Left kidney (tissue), 8 donors: ENCODE measurements at places on chromosomes 4 and X. TPM values are rescaled to one million over a fixed set of nuclear protein-coding genes. Genes with fewer than 3 reads are reported as not detected.
A peak's percentile ranks its signal among the peaks of the same experiment; 100 is the strongest.

DNA sequence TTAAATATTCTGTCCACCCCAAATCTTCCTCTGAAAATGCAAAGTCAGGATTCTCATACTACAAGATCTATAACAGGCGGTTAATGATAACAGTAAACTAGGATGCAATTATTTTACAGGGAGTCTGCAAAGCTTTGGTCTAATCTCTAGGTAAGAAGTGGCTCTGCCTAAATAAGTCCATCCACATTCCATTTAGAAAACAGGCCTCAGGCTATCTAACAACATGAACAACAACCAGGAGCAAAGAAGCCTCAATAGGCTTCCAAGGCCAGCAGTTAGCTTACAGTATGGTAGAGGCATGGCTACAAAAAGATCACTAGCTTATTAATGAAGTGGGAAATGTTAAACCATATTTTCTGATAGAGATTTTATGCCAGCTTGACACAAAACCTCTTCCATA lies 6.4 kb downstream of the MAB21L2 start:
- DNase-seq: no peak

- no peak for DNase-seq
Observed at GRCh38 chr4:6908432-6909112, 1.1 kb upstream of the TBC1D14 start.

GRCh38 chrX:70013466-70014381 lies 36.0 kb downstream of the AWAT2 start:
- no peak for DNase-seq

DNA sequence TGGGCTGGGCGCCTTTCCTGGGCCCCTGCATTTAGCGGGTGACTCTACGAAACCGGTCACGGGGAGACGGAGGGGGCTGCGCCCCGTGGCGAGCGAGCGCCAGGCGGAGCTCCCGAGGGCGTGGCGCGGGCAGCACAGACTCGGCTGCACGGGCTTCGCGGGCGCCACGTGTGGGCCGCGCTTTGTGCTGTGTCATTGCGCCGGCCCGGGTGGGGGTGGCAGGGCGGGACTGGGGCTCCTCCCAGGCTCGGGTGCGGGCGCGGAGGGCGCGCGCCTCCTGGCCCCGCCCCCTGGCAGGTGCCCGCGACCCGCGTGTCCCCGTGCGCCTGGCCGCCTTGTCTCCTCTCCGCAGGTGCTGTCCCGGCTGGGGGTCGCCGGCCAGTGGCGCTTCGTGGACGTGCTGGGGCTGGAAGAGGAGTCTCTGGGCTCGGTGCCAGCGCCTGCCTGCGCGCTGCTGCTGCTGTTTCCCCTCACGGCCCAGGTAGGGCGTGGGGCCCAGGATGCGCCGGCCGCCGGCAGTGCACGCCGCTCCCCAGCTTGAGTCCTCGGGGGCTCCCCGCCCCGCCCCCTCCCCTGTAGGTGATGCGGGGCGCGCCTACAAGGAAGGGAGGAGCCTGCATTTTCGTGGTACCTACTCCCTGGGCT lies 651 bp downstream of the UCHL1 start:
- DNase-seq: no peak

- DNase-seq: no peak
Observed at GRCh38 chr4:78418406-78418805, 133.2 kb upstream of the ANXA3 start.

- DNase-seq: no peak
Observed at GRCh38 chr4:40648131-40648530, 18.5 kb upstream of the RBM47 start.

The CFP gene
- 0.85 TPM for polyA plus RNA-seq

The MAOA gene
- polyA plus RNA-seq: 19.4 TPM

The STATH gene
- 1.5 TPM for polyA plus RNA-seq

DNA sequence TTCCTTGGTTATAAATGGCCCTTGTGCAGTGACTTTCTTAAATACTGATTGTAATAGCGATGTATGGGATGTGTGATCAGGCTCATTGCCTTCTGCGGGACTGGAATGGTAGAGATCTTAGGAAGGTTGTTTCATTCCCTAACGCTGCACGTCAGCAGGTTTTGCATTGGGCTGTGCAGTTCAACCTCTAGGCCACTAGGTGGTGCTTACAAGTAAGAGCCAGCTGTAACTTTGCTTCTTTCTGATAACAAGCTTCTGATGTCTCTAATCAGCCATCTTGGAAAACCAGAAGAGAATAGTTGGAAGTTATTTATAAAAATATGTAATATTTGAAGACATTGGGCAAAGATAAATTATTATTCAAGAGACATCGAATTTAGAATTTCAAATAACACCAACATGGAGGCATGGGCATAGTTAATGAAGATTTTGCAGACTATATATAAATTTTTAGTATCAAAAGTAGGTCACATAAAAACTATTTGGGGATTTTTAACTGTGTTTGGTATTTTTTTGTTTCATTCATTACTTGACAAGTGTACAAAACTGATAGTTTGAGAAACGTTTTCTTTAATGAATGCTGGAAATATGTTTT lies 339.7 kb upstream of the PCDH7 start:
- DNase-seq: peak; percentile 10

DNA sequence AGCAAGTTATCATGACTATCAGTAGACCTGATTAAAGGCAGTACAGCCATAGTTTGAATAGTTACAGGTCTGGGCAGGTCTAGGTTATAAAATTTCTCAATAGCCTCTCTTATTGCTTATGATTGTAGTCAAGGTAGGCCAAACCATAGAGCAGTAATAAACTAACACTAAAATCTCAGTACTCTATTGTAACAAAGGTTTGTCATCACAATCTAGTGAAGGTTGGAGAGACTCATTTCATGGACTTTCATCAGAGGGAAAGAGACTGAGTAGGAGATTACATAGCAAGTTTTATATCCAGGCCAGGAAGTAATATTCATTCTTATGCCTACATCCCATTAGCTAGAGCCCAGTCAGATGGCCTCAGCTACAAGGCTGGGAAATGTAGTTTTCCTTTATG lies 141.0 kb downstream of the ASB9 start:
- DNase-seq: no peak

DNA sequence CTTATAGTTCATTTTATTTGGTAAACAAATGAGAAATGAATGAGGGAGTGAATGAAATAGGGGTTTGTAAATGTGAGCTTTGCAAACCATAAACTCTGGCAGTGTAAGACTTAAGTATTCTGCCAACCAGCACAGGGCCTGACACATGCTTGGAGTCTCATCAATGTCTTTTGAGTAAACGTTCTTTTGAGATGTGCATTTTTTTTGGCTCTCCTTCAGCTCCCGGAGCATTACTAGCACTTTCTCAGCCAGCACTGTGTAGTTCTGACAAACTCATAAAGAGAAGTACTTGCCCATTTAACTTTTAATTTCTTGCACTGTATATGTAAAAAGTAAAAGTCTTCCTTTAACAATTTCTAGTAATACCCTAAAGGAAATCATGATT lies 245.3 kb downstream of the HS3ST1 start:
- DNase-seq: no peak

- DNase-seq: no peak
Observed at GRCh38 chr4:6888506-6889071, 21.0 kb upstream of the TBC1D14 start.

The GEMIN8 gene
- 37.3 TPM for polyA plus RNA-seq

The ADAM29 gene
- 0.07 TPM for polyA plus RNA-seq

DNA sequence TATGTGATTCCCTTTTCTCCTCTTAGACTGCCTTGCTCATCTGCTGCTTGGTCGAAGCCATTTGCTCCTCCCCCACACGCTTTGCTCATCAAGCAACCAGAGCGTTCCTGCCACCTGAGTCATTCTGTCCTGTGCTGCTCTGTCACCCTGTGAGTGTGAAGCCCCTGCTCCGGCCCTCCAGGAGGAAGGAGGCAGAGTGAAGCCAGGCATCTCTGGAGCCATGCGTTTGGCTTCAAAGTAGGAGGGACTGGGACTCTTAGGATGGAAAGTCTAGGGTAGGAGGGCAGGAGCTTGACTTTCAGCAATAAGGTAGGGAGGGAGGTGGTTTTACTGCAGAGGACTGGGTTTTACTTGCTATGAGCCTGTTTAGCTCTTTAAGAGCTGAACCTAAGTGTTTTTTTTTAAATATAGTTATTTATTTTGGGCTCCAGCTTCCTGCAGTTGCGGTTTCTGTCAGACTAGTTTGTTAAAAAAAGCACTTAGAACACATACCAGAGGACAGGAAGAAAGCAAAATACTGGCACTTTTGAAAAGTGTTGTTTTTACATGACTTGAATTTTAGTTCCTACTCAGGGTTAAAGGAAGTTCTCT lies 63.6 kb downstream of the SPINK2 start:
- DNase-seq: peak; percentile 51

GRCh38 chr4:95129821-95130311 lies 372.1 kb downstream of the BMPR1B start:
- DNase-seq: no peak

The IQSEC2 gene
- polyA plus RNA-seq: 17.2 TPM

The ADH1C gene
- 77.4 TPM for polyA plus RNA-seq

- DNase-seq: no peak
Observed at GRCh38 chr4:54712206-54712605, 54.4 kb downstream of the KIT start.

DNA sequence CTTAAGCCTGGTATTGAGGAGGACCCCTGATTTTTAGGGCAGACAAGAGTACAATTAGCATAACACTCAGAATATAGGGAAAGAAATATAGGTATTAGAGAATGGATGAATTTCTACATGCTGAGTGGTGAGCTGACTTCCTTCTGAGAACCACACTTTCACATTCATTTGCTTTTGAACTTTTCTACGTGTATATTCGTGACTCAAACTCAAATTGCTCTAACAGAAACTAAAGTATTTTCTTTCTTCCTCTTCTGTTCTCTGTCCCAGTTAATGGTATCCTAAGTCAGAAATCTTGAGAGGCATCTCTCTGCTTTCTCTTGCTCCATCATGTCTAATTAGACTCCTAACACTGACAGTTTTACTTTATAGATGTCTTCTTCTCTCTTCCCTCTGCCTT lies 103.2 kb upstream of the CITED1 start:
- no peak for DNase-seq

DNA sequence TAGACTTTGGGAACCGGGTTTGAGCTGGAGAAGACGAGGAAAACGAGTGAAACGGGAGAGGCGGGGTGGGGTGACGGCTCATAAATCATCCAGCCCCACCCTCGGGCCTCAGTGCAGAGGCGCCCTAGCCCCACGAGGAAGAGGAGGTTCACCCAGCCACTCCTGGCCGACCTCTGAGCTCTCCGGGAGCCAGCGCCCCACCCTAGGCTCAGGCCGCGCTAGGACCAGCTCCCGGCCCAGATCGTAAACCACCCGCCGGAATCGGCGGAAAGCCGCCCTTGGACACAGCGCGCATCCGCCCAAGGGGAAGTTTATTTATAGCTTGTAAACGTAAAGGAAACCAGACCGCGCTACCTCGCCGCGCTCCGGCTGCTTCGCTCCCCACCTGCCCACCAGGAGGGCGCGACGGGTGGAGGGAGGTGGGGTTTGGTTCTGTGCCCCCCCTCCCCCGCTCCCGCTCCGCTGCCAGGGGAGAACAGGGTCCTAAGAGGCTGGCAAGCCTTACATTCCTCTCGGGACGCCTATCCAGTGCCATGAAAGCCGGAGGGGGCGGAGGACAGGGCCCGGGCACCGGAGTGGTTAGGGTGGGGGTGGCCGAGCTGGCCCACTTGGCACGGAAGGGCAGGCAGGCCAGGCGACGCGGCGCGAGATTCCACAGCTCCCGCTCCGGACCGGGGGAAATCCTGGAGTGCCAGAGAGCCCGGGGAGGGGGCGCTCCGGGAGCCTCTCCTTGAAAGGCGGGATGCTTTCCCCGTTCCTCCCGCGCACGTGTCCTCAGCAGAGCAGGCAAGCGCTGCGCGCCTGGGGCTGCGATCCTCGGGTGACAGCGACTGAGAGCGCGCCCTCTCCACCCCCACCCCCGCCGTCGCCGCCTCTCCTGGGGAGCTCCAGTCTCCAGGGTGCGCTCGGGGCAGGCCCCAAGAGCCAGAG lies 84.2 kb downstream of the BCOR start:
- DNase-seq: no peak

DNA sequence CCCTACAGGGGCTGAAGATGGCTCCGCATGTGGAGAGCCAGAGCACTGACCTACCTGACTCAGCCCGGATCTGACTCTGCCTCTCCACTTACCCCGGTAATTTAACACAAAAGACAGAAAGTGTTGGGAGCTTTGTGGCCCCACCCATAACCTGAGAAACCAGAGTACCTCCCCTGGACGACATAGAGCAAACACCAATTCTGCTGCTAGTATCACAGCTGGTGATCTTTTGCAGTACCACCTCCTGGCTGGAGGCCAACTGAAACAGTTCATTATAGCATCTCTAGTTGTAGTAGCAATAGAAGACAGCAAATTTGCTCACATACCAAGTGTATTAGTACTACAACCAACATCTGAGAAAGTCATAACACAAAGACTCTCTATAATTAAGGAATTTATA lies 443.9 kb downstream of the KLHL4 start:
- no peak for DNase-seq

DNA sequence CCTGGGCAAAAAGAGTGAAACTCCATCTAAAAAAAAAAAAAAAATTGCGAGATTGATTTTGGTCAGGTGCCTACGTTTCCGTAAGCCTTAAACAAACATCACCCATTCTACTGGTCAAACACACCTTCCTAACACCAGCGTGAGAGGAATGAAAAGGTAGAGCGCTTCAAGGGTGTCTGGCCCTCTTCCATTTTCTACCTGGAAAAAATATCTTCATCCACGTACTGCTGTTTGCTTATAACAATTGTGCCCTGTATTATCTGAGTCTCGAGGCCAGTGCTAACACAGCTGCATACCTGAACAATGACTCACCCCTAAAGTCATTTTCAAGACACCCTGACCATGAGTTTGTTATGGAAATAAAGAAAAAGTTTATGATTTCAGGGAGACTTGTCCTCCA lies 13.9 kb downstream of the TMSB4X start:
- DNase-seq: no peak

The SFRP2 gene
- polyA plus RNA-seq: 14.9 TPM

GRCh38 chr4:70734168-70734954 lies 12.6 kb downstream of the RUFY3 start:
- no peak for DNase-seq

DNA sequence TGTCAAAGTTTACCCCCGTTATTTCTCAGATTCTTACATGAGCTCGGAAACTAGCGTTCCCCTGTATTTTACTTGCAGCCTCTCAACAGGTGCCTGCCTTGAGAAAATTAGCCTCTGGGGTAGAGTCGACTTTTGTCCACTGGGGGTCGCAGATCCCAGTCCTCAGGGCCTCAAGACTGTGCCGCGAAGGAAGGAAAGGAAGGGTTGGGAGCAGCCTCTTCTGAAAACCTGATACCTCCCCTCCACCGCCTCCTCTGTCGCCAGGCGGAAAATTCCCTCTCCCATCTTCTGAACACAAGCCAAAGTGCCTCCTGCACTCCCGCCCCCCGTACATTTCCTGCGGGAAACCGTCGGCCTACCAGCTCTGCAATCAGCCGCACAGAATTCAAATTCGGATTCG lies 44.4 kb upstream of the TMSB15B start:
- DNase-seq: peak; percentile 63
